ENCODE measurements at places on chromosomes 6 and 20.

- no peak for DNase-seq
Observed at GRCh38 chr20:44702776-44703175, 12.4 kb upstream of the CCN5 start.

DNA sequence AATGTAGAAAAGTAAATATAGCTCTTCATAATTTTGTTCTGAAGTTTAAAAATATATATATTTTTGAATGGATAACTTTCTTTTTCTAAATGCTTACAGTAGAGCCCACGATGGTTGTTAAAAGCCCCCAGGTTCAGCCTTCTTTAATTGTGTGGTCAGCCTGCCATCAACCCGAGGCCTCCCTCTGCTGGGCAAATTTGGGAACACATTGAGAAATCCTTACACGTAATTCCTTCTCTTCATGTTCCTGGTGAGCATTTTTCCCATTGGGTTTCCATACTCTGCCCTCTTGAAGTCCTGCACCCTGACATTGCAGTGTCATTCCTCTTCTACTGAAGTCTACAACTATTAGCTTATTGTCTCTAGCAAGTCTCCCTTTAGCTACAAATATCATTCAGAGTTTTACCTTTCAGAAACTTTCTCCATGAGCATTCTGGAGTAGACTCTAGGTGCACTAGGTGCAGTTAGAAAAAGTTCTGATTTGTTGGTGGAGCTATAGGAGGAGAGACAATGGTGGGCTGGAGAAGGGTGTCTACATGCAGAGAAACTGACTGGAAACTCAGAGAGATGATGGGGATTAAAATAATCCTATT lies 40.6 kb downstream of the TRIM38 start:
- no peak for DNase-seq

DNA sequence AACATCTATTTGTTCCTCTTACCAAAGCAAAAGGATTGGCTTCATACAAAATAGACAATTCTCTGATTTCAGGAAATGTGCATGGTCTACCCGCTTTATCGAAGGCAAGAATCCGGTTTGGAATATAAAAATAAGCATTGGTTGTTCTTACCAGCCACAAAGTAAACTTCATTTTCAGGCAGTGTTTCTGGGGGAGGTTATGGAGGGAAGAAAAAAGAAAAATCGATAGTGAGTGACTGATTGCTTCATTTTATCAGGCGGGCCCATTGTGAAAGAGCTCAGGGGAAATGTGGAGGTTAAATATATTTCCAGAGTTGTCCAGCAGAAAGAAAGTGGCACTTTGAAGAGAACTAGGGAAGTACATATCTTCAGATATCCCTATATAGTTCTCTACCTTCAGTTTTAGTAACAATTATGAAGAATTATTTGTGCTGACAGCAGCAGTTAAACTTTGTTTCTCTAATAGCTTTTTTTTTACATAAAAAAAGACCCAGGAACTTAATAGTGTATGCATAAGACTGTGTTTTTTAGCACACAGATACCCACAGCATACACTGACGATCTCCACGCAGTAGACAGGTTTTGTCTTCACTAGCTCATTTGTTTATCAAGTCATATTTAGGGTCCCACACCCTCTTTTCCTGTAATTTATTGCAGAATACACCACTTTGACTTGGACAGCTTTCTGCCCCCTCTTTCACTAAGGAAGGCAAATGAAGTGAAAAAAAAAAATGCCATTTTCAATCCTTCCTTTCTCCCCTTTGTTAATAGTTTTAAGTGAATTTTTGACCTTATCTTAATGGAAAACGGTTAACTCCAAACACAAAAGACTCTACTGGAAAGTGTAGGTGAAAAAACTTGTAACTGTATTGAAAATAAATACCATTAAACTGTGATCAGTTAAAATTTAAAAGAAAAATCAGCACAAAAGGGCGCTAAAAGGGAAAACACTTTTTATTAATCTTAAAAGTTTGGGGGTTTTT lies 2.9 kb downstream of the POU3F2 start:
- DNase-seq: no peak

- no peak for DNase-seq
Observed at GRCh38 chr6:108616544-108616943, 55.8 kb downstream of the FOXO3 start.

DNA sequence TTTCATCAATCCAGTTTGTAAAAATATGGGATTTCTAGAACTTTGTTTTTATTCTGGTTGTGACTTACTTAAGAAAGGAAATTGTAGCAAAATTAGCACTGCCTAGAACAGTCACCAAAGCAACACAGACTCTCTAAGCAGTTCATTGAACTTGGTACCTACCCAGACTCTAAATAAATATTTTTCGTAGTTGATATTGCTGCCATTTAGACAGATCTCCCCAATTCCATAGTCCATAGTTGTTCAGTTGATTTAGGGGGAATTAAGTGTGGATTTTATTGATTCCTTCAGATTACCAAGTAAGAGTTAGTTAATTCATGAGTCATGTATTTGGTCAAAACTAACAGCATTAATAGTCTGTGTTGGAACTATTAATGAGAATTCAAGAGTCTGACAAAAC lies 822.5 kb downstream of the DHX35 start:
- no peak for DNase-seq

- no peak for DNase-seq
Observed at GRCh38 chr20:44185574-44185973, 1.4 kb downstream of the JPH2 start.

- no peak for DNase-seq
Observed at GRCh38 chr6:23535101-23535500, 590.9 kb upstream of the NRSN1 start.

GRCh38 chr6:156174031-156174890 lies 602.9 kb upstream of the ARID1B start:
- DNase-seq: no peak

GRCh38 chr6:2448826-2449571 lies 203.6 kb upstream of the GMDS start:
- DNase-seq: no peak

GRCh38 chr6:101876431-101876830 lies 482.9 kb downstream of the GRIK2 start:
- DNase-seq: no peak

DNA sequence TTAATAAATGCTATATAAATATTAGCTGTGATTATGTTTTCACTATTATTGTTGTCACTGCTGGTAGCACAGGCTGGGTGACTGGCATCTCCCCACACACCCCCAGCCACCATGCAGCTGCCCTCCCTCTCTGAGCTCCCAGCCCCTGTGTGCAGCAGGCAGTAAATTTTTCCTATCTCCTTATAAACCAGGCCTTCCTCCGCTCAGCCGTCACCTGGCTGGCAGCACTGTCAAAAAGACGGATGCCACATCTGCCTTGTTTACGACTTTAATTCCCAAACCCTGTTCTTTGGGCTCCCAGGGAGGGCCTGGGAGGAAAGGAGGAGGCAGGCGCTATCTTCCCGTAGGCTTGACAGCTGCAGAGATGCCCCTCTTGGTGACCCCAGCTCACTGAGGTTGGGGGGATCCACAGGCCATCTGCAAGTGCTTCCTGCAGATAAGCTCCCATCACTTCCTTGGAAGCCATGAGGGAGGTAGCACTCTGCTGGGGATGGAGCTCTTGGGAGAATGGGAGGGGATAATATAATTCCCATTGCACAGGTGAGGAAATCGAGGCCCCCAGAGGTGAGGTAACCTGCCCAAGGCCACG lies 94.5 kb downstream of the GRM4 start:
- no peak for DNase-seq

- no peak for DNase-seq
Observed at GRCh38 chr6:166045173-166045859, 122.3 kb downstream of the TBXT start.

GRCh38 chr6:15280028-15280427 lies 34.2 kb downstream of the JARID2 start:
- no peak for DNase-seq

DNA sequence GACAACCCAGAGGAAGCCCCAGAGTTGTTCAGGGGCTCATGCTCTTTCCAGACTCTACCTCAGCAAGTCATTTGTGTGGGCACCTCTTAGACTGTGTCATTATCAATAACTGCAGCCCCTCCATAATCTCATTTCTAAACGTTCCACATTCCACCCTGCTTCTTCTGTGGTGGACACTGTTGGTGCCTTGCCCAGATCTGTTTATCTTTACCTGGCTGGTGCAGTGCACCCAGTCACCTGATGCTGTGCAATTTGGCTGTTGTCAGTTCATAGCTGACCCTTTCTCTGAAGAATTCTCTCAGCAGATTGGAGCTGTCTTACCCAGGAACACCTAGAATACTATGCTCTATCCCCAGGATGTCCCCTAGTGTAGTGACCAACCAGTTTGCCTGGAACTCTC lies 80.0 kb downstream of the ATRN start:
- DNase-seq: no peak

GRCh38 chr20:1802385-1803060 lies 92.7 kb upstream of the SIRPA start:
- DNase-seq: no peak

DNA sequence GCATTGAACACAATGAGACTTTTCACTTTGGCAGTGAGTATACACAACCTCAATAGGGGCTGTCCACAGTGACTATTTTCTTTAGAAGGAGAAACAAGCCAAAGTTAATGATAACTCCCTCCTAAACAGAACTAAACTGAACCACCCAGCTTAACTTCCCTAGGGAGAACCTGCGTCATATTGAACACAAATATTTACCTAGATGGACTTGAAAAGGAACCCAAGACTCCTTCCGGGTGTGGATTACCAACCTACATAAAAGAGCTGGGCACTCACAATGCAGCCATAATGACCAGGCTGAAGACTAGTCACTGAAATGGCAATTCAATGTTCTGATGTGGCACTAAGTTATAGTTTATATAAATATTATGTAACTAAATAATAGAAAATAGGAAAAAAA lies 160.6 kb downstream of the IBTK start:
- no peak for DNase-seq

DNA sequence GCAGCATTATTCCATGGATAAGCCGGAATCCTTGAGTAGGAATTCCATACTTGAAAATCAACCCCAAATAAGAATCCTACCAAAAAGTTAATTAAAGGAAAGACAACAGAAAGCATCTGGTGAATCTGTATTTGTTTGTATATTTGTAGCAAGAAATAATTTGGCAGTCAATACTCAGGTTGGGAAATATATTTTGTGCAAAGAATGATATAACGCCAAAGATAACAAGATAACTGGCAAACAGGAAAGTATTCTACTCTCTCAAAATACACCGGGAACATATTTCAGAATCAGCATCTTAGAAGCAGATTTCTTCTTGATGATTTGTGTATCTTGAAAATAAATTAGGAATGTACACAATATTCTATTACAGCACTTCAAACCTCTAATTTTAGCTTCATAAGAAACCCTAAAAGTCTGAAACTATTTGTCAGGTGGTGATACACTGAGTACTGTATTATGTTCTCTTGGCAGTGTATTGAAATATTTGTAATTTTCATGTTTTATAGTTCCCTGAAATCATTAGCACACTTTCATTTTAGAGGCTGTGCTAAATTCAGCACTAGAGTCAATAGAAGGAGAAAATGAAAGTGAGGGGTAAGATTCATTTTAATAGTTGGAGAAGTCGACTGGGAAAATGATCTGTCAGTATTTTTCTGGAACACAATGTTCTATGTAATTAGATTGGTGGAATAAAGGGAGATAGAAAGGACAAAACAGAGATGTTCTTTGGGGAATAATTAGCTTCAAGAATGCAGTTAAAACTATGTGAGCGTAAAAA lies 879.7 kb upstream of the GJE1 start:
- no peak for DNase-seq

GRCh38 chr6:45423824-45424450 lies 46.2 kb upstream of the SUPT3H start:
- DNase-seq: no peak

GRCh38 chr6:83708970-83709747 lies at the start of gene SNAP91:
Gene SNAP91, minus strand, starts transcription at chr6:83709101. Its CDS starts 1,174 bp downstream, at chr6:83707927.
- DNase-seq: no peak

- no peak for DNase-seq
Observed at GRCh38 chr6:158631678-158632537, 12.6 kb downstream of the DYNLT1 start.

GRCh38 chr20:63484236-63484635 lies 11.8 kb upstream of the KCNQ2 start:
- DNase-seq: no peak

DNA sequence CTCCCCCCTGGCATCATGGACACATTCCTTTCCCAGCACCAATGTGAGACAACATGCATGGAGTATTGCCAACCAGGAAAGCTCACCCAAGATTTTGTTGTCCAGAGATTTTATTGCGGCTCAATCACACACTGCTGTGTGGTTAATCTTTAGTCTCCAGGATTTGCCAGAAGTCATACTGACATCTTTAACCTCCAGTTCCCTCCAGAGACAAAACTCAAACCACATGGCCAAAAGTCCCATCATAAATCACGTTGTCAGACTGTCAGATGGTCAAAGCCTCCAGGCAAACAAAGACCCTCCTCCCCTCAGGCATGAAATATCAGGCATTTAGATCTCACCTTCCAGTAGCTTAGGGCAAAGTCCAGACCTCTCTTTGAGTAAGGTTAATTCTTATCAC lies 97.3 kb upstream of the OPRM1 start:
- no peak for DNase-seq

DNA sequence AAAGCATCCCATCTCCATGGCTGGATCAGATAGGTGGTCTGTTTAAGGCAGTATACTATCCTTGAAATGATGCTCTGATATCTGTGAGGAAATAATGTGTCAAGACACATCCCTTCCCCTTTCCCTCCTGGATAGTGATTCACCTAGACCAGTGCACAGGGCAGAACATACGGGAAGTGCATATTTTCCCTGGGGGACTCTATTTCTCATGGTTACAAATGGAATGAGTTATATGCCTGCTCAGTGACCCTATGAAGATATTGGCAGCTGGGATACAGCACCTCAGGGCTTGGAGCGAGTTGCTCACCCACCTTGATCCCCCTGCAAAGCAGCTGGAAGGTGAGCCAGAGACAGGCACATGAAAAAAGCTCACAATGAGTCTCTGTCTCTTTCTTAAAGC lies 67.5 kb upstream of the PRL start:
- DNase-seq: no peak

DNA sequence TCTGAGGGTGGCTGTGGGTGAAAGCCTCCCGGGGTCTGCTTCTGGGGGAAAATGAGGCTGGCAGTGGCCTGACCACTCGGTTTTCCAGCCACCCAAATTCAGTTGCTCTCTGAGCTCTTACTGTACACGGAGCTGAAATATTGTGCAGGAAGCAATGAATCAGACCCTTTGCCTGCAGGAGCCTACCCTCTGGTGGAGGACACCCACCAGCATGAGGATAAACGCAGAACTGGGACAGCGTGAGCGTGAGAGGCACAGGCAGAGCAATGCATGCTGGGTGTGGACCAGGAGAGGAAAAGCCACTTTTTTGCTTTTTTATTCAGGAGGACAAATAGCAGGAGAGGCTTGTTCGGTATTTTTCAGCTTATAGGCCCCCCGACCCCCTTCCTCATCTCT lies 298.0 kb downstream of the QKI start:
- DNase-seq: no peak

GRCh38 chr6:125835221-125835744 lies 44.5 kb downstream of the NCOA7 start:
- no peak for DNase-seq
